Stimulated activated CD4-positive, alpha-beta T cell treated with anti-CD3 and anti-CD28 coated beads, Interleukin-12 subunit alpha, Interleukin-12 subunit beta, amount 100 ng/mL, for 24 hours (primary cell): ENCODE measurements at places on chromosomes 11 and 22.

DNA sequence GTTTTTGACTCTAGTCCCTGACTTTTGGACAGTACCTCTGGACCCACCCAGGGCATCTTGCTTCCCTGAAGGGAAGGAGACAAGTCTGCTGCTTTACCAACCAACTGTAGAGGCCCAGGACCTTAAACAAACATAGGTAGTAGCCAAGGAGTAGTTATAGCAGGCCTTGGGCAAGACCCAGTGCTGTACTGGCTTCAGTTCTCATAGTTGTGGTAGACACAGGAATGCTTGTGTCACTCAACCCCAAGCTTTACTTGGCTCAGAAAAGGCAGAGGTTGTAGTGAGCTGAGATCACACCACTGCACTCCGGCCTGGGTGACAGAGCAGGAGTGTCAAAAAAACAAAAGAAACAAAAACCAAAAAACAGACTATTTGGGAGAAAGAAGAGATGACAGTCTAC is 21.3 kb upstream of the OR52M1 start:
- DNase-seq, result no peak

GRCh38 chr11:106990331-106990730 is 27.9 kb downstream of the GUCY1A2 start:
- no peak for DNase-seq

GRCh38 chr22:49528420-49528720 is 299.3 kb downstream of the BRD1 start:
- no peak for DNase-seq

GRCh38 chr11:92286709-92287108 is 62.1 kb downstream of the FAT3 start:
- DNase-seq, result no peak
